HL-60 (cell line): ENCODE measurements at places on chromosomes 1 and 21.

GRCh38 chr1:9235096-9235459, 504 bp downstream of the H6PD start:
- no peak for DNase-seq

DNA sequence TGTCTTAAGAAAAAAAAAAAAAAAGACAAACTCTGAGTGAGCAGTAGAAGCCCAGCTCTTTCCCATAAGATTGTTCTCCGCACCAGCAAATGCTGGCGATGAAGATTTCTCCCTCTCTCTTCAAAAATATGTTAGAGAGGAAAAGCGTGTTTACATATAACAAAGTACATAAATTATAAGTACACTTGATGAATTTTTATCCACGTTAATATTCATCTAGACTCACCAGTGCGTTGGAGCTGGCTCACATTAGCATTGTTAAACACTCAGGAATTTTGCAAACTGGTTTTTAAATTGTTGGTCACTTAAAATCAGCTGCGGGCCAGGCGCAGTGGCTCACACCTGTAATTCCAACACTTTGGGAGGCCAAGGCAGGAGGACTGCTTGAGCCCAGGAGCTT, 56.0 kb downstream of the RUNX3 start:
- DNase-seq, result no peak

- DNase-seq, result no peak
Measured at GRCh38 chr1:167641786-167642500, 11.9 kb downstream of the RCSD1 start.

- DNase-seq, result no peak
Measured at GRCh38 chr1:36555041-36555440, 72.3 kb upstream of the CSF3R start.

DNA sequence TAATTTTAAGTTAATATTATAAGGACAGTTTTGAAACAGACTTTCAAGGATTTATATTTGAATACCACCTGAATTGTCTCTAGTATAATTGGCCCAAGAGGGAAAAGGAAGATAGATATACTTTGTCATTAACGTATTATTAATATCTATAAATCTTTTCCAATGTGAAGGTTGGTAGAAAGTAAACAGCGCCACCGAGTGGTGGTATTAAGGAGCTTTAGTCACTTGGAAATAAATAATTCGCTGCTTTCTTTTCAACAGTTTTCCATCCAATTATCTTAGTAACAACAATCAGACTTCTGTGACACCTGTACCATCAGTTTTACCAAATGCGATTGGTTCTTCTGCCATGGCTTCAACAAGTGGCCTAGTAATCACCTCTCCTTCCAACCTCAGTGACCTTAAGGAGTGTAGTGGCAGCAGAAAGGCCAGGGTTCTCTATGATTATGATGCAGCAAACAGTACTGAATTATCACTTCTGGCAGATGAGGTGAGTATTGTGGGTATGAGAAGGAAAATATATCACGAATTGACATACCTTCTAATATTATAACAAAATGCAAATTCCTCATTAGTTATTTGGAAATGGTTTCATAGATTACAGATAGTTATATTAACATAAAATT, 37.7 kb downstream of the SH3GLB1 start:
- DNase-seq, result no peak

DNA sequence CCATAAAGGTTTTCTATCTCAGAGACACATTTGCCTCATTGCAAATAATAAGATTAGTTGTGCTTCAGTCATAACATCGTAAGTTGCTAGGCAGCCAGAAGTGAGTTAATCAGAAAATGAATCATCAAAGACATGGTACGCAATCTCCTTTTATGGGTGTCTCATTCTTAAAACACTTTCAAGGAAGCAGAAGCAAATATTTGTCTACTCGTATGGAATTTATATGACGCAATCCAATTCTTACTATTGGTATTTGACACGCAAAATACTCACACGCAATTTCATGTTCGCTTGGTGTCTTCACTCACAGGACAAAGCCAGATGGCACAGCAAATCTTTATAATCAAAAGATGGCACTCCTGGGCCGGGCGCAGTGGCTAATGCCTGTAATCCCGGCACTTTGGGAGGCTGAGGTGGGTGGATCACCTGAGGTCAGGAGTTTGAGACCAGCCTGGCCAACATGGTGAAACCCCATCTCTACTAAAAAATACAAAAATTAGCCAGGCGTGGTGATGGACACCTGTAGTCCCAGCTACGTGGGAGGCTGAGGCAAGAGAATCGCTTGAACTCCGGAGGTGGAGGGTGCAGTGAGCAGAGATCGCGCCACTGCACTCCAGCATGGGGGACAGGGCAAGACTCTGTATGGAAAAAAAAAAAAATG, 56.4 kb downstream of the HLCS start:
- DNase-seq, result peak; percentile 73
